ENCODE measurements at places on chromosomes 12 and 14.

GRCh38 chr12:55852740-55853139 lies 10.0 kb upstream of the MMP19 start:
- no peak for DNase-seq

- DNase-seq = no peak
These were observed 1.4 kb downstream of the DUSP6 start for GRCh38 chr12:89350630-89351488.

- DNase-seq = no peak
These were observed 365.9 kb upstream of the NOVA1 start for GRCh38 chr14:26963711-26964110.

GRCh38 chr14:63938198-63939005 lies 85.6 kb downstream of the SYNE2 start:
- DNase-seq = no peak

DNA sequence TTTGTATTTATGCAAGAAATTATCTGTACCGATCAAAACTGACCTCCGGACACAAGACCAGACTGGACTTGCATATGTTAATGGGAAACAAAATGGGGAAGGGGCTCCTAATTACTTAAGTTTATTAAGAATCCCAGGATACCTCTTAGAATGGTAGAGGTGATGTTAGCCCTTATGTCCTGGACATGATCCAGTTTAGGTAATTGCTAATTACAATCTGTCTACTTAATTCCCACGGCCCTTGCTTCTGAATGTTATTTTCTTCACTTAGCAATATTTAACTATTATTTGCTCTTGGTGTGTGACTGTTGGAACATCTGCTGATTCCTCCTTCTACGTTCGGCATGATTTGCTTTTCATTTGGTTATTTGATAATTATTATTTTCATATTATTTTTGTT lies 644.0 kb downstream of the DIO2 start:
- DNase-seq = no peak

DNA sequence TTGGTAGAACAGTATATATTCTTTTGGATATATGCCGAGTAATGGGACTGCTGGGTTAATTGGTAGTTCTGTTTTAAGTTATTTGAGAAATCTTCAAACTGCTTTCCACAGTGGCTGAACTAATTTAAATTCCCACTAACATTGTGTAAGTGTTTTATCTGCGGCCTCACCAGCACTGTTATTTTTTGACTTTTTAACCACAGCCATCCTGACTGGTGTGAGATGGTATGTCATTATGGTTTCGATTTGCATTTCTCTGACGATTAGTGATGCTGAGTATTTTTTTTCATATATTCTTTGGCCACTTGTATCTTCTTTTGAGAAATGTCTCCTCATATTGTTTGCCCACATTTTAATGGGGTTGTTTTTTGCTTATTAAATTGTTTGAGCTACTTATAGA lies 357.4 kb downstream of the C12orf50 start:
- no peak for DNase-seq

DNA sequence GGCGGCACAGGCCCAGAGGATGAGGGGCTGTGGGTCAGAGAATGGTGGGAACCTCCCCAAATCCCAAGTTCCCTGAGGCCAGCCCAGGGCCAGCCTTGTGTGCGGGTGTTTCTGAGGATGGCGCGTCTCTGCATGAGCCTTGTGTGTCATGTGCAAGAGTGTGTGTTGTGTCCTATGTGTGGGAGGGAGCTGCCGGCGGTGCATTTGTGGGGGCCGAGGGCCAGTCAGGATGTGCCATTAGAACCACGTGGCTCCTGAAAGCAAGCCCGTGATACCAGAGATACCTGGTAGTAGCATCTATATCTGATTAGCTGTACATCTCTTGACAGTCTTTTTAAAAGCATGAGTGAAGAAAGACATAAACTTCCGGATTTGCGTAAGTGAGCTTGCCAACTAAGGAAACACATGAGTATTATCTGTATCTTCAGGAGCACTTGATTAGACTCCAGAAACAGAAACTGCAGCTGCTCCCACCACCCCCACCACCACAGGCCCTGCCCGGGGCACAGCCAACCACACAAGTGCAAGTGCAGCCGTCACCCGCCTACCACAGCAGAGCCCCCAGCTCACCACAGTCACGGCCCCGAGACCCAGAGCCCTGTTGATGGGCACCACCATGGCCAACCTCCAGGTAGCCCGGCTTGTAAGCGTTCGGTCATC lies 19.2 kb downstream of the DDX51 start:
- no peak for DNase-seq

GRCh38 chr14:51575349-51576116 lies 76.2 kb upstream of the FRMD6 start:
- DNase-seq = no peak

GRCh38 chr12:132953163-132953425 lies 3.0 kb downstream of the ZNF605 start:
- no peak for DNase-seq
